ELF-1 (cell line): ENCODE measurements at places on chromosomes 11 and 22.

GRCh38 chr22:39592081-39593065, 21.8 kb downstream of the CACNA1I start:
- DNase-seq, result peak; percentile 59

- DNase-seq, result no peak
These were observed 28.6 kb downstream of the RAB30 start for GRCh38 chr11:83042964-83043711.

DNA sequence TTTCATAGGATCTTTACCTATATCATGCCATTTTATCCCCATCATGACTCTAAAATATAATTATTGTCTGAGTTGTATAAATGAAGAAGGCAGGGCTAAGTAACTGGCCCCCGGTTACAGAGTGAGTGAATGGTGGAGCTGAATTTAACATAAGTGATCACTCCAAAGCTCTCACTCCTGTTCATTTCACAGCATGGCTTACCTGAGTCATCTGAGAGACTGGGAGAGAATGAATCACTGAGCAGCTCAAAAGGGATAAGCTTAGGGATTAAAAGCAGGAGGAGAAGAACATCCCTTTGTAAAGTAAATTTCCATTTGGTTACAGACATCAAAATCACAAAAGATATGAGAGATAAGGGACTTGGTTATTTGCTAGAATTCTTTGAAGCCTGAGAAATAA, 294.0 kb upstream of the CTSC start:
- no peak for DNase-seq

GRCh38 chr11:92819830-92820229, 149.6 kb upstream of the MTNR1B start:
- DNase-seq, result no peak

- no peak for DNase-seq
These were observed 8.8 kb upstream of the SEC14L4 start for GRCh38 chr22:30514252-30514651.

GRCh38 chr11:60910711-60911380, 3.1 kb upstream of the TMEM109 start:
- DNase-seq, result no peak

DNA sequence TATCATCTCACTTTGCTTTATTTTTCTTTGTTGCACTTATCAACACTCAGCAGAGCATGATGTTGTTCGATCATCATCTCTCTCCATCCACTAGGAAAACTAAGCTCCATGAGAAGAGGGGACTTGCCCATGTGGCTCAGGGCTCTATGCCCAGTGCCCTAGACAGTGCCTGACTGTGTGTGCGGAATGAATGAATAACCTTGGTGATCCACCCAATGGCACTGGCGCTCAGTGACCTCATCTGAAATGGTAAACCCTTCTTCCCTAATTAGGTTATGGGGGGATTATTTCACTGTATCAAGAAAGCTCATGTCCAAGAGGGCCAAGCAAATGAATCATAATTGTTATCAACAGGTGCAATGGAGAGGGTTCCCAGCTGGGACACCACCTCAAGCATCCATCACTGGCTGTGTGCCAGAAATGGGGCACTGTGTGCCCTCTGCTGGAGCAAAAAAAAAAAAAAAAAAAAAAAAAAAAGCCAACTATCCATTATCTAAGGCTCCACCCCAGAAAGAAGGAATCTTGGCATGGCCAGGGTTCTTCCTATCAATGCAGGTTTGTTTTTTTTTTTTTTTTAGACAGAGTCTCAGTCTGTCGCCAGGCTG, 172.6 kb downstream of the LARGE1 start:
- no peak for DNase-seq

- DNase-seq, result peak; percentile 82
These were observed 27.5 kb downstream of the ADAMTS8 start for GRCh38 chr11:130400781-130401483.

DNA sequence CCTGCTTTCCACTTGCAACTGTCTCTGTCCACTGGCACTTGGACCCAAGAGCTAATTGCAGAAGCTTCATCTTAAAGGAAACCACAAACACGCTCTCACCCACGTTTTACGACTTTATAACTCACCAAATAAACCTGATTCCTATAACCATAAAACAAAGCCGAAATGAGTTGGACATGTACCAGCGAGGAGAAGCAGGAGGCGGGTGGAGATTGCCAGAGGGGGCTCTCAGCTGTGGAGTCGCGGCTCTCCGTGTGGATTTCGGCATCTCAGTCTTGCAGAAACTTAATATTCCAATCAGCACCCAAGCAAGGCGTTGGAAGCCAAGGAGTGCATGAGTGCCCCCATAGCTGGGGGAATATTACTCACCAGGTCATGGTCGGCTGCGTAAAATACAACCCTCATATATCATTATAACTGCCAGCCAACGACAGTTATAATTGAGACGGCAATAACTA, 483.6 kb downstream of the MN1 start:
- no peak for DNase-seq
